ENCODE measurements at places on chromosomes 7 and 10.

DNA sequence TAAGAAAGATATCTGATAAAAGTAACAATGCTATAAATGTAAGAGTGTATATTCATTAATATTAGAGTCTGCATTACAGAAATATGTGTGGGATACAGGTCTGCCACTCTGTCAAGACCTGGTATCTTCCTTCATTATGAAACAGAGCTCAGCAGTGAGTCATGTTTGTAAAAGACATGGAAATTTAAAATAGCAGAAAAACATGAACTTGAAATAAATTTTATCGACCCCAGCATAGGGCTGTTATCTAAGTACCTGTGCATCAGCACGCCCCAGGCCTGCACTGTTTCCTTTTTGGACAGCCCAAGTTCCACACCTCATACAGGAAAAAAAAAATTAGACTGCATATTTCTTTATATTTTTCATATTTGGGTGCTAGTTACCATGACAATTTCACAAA lies 58.0 kb upstream of the ZPBP start:
- no peak overlapping the region for H3K4me3 ChIP-seq
- H3K27me3 ChIP-seq, result no peaks in the 10 kb centered on the region
- DNase-seq, result no peak

DNA sequence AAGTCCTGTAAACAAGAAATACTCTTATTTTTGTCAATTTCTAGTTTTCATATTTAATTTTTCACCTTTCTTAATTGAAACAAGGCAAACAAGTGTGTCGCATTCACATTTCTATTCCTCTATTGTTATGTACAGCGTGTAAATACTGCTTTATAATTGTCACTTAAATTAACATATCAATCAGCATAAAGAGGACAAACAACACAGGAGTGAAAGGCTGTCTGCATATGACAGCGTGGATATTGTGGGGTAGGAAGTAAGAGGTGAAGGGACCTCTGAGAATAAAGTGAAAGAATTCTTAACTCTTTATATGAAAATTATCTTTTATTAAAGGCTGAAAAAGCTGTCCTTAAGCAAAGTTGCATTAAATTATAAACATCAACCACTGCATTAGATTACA lies 797.9 kb upstream of the COBL start:
- H3K27ac ChIP-seq, result peak overlapping the region; percentile 85
- H3K4me3 ChIP-seq, result no peak overlapping the region
- no peaks in the 10 kb centered on the region for H3K36me3 ChIP-seq
- DNase-seq, result no peak
- H3K27me3 ChIP-seq, result no peaks in the 10 kb centered on the region

DNA sequence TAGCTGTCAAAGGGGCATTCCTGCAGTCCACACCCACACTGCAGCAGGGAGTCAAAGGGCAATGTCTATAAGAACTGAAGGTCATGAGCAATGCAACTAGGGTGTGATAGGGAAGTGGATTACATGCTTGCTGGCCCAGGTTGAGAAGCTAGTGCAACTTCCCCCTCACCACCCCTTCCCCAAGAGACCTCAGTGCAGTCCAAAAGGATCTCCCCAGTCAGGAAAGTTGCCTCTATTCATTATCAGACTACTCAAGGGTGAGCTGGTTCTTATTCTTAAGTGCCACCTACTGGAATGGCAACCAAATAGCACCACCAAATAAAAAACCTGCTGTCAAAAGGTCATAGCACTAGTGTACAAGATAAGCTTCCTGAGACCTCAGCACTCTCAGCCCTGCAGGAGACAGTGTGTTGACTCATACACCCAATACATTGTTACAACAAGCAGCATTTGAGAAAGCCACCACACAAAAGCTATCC lies 28.2 kb downstream of the MTERF1 start:
- H3K27ac ChIP-seq, result no peak overlapping the region
- H3K36me3 ChIP-seq, result no peaks in the 10 kb centered on the region
- H3K4me1 ChIP-seq, result no peaks in the 10 kb centered on the region
- H3K27me3 ChIP-seq, result no peaks in the 10 kb centered on the region
- H3K4me3 ChIP-seq, result no peak overlapping the region

DNA sequence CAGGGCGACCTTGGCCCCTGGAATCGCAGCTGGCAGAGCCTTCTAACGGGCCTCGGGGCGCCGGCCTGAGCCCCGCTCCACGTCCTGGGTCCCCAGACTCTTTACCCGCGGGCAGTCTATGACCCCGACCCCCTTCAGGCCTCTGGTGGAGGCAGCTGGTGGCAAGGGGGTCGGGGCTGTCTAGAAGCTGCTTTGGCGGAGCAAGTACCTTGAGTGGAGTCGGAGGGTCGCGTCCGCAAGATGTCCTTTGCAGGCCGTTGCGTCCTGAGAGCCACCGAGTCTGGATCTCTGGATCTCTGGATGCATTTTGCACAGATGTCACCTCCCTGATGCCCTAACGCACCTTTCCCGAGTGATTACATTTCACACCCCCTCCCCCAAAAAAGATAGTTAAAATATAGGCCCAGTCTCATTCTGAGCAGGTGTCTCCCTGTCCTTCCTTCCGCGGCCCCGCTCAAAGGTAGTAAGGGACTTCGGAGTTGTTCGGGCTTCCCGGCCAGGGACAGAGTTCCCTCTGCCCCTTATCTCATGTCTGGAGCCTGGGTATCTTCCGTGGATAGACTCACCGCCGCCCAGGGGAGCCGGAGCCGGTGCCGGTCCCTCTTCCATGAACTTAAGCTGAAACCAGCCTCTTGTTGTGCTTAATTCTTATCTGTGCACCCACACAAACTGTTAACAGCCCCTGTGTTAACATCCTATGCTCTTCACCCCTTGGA lies 457 bp downstream of the ACADSB start:
- peak overlapping the region; percentile 98 for H3K4me3 ChIP-seq
- H3K36me3 ChIP-seq, result no peaks in the 10 kb centered on the region
- H3K27me3 ChIP-seq, result peaks cover 26% of the 10 kb centered on the region
- DNase-seq, result peak; percentile 34
- H3K4me1 ChIP-seq, result peaks cover 13% of the 10 kb centered on the region

GRCh38 chr10:18681971-18682411 lies 22.8 kb downstream of the ARL5B start:
- no peaks in the 10 kb centered on the region for H3K27me3 ChIP-seq
- peaks cover 4% of the 10 kb centered on the region for H3K4me1 ChIP-seq
- no peaks in the 10 kb centered on the region for H3K36me3 ChIP-seq

GRCh38 chr10:32378363-32379317 lies 31.7 kb upstream of the EPC1 start:
- peak overlapping the region; percentile 64 for H3K27ac ChIP-seq
- H3K36me3 ChIP-seq, result no peaks in the 10 kb centered on the region

GRCh38 chr7:73820013-73820412 lies 10.8 kb upstream of the CLDN4 start:
- no peaks in the 10 kb centered on the region for H3K27me3 ChIP-seq
- no peak overlapping the region for H3K4me3 ChIP-seq
- no peaks in the 10 kb centered on the region for H3K4me1 ChIP-seq
- no peak for DNase-seq
- no peak overlapping the region for H3K27ac ChIP-seq
